ENCODE measurements at places on chromosomes 16 and 17.
A peak's percentile ranks its signal among the peaks of the same experiment; 100 is the strongest.

- DNase-seq: no peak
Measured at GRCh38 chr17:492022-492413, 139.4 kb upstream of the RPH3AL start.

DNA sequence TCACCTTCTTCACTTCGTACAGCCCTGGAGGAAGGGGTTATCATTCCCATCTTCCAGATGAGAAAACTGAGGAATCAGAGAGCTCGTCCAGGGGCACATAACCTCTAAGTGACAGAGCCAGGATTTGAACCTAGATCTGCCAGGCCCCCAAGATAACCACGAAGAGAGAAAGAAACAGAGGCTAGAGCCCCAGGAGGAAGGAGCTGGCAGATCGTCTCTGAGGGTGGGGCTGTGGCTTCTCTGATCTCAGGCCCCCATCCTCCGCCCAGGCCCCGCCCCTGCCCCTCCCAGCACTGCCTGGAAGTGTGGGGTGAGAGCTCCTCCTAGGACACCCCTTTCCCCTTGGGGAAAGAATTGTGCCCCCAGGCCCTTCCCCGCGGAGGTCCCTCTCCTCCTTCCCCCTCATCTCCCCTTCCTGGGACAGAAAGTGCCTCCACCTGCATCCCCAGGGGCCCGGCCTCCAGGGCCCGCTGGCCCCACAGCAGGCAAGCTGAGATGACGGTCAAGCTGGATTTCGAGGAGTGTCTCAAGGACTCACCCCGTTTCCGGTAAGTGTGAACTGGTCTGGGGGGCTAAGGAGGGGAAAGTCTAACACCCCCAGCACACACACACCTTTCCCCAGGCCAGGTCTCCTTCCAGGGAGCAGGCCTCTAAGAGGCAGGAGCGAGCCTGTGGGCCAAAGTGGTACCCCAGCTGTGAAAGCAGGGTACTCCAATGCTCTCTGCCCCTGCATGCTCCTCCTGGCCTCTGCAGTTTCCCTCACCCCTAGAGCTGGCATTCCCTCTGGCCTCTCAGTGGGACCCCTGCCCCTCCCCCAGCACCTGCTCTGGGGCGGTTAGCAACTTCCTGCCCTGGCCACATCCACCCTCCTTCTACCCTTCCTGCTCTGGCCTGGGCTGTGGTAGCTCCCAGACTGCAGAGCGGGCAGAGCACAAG, at the start of gene ACAP1:
TSS of gene ACAP1 (plus strand) at position 290 of the 936 bp plus-strand sequence. CDS start at position 496, 206 bp downstream.
- DNase-seq: no peak

DNA sequence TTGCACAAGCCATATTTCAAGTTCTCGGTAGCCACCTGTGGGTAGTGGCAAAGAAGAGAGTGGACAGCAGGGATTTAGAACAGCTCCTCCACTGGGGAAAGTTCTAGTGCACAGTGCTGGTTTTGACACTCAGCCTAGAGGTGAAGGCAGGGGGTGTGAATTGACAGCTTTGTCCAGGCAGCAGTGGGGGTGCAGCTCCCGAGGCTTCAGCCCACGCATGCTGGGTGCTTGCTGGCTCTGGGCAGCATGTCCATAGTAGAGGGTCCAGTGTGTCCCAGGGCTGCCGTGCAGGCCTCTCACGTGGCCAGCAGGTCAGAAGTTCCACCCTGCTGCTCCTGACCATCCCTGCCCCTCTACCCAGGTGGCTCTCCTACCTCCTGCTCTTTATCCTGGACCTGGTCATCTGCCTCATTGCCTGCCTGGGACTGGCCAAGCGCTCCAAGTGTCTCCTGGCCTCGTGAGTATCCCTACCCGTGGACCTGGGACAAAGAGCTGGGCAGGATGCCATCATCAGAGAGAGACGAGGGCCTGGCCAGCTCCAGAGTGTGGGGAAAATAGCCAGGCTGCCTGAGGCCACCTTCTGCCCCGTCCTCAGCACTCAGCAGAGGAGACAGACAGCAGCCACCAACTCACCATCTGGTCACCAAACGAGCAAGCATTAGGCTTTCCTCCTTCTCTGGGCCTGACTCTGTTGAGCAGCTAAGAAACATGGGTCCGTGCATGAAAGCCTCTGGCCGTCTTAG, 29.8 kb downstream of the TTYH2 start:
- no peak for DNase-seq

DNA sequence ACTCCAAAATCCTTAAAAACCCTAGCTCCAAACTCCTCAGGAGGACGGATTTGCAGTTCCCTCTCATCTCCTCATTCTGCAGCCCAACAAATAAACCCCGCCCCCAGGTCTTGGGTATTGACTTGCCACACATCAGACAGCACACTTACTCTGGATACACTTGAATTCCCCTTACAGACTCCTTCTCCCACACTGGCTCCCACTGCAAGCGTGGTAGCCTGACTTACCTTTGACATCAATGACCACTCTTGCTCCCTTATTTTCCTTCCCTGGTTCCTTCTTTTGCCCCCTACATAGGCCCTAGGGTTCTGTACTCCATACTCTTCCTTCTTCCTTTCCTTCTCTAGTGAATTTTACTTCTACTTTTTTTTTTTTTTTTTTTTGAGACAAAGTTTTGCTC, 7.5 kb downstream of the RFFL start:
- DNase-seq: no peak

DNA sequence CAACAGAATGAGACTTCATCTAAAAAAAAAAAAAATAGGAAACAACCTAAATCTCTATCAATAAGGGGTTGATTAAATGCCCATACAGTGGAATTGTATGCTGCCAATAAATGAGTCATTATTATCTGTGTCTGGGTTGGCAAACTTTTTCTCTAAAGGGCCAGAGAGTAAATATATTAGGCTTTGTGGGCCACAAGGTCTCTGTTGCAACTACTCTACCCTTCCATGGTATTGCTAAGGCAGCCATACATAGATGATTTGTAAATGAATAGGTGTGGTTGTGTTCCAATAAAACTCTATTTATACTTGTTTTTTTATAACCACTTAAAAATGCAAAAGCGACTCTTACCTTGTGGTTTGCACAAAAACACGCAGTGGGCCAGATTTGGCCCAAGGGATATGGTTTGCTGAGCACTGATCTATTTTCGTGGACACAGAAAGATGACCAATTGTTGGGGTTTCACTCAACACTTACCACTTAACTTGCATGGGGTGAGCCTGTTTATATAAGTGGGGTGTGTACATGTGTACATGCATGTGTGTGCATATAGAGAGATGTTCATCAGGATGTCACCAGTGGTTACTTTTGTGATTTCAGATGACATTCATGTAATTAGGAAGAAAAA, 12.4 kb upstream of the IL4R start:
- no peak for DNase-seq

GRCh38 chr16:75558846-75559401, 2.9 kb upstream of the TMEM231 start:
- no peak for DNase-seq

DNA sequence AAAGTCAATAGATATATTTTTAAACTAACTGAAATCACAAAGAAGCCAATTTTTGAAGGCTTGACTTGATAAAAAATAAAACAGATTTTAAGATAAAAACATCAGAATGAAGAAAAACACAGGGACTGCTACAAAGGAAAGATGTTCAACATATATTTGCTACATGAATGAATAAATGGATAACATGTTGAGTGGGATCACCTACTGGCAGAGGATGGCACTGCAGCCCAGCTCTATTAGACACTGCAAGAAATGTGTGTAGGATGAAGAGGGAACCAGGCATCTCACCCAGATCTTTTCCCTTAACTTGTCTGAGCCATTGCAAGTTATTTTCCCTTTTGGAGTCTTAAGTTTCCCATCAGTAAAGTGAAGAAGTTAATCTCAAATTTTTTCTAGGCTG, 4.2 kb downstream of the AIPL1 start:
- DNase-seq: no peak

- peak; percentile 75 for DNase-seq
Measured at GRCh38 chr16:3282103-3282729, 1.1 kb upstream of the ZNF263 start.

GRCh38 chr17:42184713-42185620, at the start of gene HCRT:
Gene HCRT (minus strand): TSS chr17:42185452. CDS start chr17:42185365, 87 bp downstream.
- DNase-seq: no peak

DNA sequence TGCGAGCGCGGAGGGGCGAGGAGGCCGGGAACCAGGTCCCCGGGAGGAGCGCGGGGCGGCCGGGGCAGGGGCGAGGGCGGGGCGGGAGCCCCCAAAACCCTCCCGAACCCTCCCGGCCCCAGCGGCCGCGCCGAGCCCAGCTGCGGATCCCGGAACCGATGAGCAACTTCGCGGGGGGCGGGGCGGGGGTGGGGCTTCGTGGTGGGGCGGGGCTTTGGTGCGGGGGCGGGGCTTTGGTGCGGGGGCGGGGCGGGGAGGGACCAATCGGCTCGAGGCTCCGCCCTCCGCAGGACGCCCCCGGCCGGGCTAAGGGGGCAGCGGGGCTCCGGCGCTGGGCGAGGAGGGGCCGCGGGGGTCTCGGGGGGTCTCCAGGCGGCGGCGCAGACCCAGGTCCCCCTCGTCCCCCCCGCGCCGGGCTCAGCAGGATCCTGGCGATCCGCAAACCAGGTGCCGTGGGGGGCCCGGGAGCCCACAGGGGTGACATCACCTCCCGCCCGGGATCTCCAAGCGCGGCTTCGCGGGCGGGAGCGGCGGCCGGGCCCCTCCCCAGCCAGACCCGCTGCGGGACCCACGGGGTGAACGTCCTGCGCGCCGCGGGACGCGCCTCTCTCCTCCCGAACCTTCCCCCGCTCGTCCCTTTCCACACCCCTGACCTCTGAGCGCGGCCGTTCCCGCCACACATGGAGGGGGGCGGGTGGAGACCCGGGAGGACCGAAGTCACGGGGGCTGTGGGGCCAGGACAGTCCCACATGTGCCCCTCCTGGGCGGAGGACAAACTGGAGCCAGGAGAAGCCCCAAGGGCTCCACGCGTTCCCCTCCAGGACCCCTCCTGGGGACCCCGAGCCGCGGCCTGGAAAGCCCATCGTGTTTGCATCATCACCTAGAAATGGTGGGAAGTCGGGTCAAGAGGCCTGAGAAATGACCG, at the start of gene ABR:
TSS of gene ABR (minus strand) at position 164 of the 925 bp plus-strand sequence. CDS start 254 bp downstream, outside the sequence.
- peak; percentile 55 for DNase-seq

GRCh38 chr16:14286368-14287230, 215.5 kb downstream of the MRTFB start:
- DNase-seq: no peak

DNA sequence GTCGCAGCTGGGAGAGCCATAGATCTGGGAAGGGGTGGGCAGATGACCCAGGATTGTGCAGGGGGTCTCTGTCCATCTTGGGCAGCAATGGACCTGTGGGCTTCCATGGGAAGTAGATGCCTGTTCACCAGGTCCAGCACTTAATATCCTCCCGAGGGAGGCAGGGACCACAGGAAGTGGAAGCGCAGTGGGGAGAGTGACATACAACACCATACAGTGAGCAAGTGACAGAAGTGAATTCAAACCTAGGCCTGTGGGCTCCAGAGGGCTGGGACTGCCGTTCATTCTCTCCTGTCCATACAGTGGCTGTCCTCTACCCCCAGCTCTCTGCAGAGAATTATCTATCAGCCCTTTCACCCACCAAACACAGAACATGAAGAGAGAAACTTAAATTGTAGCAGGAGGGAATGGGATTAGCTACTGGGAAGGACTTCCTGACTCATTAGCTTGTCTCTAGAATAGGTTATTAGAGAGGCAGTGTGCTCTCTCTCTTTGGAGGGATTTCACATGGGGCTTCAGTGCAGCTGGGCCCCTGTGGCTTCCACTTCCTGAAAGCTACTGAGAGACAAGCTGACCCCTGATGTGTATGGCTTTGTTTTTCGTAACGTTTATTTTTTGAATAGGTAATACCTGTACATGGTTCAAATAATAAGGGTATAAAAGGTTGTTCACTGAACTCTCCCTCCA, 13.1 kb upstream of the SEZ6 start:
- DNase-seq: no peak

DNA sequence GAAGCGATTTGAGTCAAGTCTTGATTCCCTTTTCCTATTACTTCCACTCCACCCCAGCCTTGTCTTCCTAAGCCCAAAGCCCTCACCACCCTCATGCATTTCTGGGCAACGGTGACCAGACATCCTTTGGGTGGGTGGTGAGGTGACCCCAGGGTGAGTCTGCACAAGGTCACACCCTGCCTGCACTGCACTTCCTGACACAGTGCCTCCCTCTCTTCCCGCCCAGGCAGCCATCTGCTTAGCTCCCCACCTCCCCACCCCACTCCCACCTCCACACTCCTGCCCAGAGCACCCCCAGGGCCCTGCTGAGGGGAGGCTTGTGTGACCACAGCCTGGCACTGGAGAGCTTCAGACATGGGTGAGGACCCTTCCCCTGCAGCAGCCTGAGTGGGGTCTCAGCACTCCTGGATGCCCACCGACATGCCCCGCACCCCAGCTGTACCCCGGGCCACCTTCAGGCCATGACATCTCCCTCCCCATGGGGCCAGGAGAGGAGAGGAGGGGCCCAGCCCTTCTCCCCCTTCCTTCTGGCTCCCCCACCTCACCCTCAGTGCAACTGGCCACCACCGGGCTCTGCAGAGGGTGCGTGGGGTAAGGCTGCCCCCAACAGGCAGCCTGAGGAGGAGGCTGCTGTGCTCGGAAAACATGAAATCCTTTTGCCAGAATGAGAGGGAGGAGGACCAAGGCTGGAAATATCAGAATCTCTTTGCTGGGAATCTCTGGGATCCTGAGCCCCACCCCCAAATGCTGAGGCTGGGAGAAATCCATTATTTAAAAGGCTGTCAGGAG, 68.6 kb downstream of the CCT6B start:
- no peak for DNase-seq

GRCh38 chr16:63361032-63361624, 1324.9 kb upstream of the CDH8 start:
- no peak for DNase-seq

GRCh38 chr17:1947229-1947742, 77.8 kb downstream of the RTN4RL1 start:
- no peak for DNase-seq

GRCh38 chr17:8185582-8186445, 4.2 kb downstream of the BORCS6 start:
- DNase-seq: peak; percentile 87

DNA sequence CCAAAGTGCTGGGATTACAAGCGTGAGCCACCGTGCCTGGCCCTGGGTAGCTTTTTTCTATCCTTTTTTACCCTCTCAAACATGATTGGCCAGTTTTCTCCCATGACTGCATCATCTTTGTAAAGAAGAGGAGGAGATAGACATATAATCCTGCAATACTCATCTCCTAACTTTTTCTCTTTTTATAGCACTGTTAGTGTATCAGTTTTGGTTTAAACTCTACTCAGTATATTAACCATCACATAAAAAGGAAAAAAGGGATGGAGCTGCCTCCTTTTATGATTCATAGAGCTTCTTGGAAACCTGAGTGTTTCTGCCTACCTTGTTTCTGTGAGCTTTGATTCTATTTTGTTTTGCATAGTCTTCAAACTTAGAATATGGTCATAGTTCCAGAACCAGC, 12.0 kb upstream of the TMEM106A start:
- DNase-seq: no peak

- no peak for DNase-seq
Measured at GRCh38 chr17:58999500-58999899, 107.2 kb downstream of the TRIM37 start.

DNA sequence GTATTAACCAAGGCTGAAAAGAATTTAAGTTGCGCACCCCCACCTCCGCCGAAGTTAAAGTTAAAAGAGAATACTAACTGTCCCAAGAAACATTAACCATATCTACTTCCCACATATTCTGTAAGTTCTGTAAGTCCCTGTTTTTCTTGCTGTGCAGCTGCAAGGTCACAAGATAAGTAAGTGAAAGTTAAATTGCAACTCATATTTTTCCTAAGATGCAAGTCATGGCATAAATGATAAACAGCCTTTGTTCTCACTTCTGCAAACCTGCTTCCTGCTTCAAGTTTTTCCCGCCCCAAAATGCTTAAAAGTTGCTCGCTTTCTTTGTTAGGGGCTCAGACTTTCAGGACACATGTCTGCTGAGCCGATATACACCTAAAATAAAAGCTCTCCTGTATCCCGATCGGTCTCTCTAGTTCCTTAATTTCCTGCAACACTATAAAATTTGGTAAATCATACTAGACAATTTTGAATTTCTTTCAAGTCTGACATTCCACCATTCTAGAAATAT, 32.6 kb upstream of the ABCA9 start:
- DNase-seq: no peak
